NCI-H187 treated with DMSO at 0.1 percent for 48 hours (cell line): ENCODE measurements at places on chromosomes 16 and 17.

- DNase-seq: no peak
Observed at GRCh38 chr17:33120103-33120502, 128.5 kb downstream of the SPACA3 start.

DNA sequence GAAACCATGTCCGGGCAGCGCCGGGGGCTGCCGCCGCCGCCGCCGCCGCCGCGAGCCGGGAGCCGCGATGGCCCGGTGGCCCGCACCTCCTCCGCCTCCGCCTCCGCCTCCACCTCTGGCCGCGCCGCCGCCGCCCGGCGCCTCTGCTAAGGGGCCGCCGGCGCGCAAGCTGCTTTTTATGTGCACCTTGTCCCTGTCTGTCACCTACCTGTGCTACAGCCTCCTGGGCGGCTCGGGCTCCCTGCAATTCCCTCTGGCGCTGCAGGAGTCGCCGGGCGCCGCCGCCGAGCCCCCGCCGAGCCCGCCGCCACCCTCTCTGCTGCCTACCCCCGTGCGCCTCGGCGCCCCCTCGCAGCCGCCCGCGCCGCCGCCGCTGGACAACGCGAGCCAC is 587 bp downstream of the HS3ST4 start:
- DNase-seq: no peak

- DNase-seq: no peak
Observed at GRCh38 chr16:82004601-82005000, 6.7 kb downstream of the SDR42E1 start.

- DNase-seq: no peak
Observed at GRCh38 chr16:85112364-85112763, at the start of gene CIBAR2. Gene CIBAR2, minus strand, starts transcription at chr16:85112472. Its CDS starts 120 bp downstream, at chr16:85112352.

GRCh38 chr17:63024201-63024600 is 58.2 kb downstream of the TANC2 start:
- no peak for DNase-seq

GRCh38 chr17:14152721-14153120 is 83.4 kb downstream of the COX10 start:
- DNase-seq: no peak

DNA sequence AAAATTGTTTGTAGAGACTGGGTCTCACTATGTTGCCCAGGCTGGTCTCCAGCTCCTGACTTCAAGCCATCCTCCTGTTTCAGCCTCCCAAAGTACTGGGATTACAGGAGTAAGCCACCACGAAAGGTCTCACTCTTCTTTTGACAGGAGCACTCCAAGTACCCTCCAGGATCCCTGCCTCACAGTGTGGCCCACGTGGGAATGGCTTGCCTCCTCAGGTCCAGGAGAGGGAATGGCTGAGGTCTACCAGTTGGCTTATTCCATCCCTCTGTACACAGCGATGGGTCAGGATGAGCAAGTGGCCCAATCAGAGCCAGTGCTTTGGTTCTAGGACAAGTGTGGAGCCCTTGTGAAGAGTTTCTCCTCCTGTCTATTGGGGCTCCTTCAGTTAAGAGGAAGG is 73.7 kb upstream of the ZNF423 start:
- DNase-seq: no peak

- DNase-seq: no peak
Observed at GRCh38 chr16:50989047-50989446, 162.0 kb downstream of the SALL1 start.

DNA sequence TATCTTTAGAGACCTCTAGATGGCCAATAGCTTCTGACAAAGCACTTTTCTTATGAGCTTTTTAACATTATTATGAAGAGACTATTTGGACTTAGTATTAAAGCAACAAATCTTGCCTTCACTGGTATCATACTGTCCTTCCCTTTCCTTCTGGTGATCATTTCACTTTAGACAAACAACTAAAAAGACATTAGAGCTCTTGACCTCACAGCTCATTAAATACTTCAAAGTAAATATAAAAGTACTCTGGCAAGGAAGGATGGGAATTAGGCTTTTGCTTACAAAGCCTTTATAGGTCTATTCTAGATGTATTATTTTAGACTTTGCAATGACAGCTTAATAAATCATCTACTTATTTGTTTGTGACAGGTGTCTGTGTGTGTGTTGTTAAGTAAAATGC is 11.1 kb downstream of the STXBP4 start:
- DNase-seq: no peak

GRCh38 chr17:78828470-78829185 is 12.0 kb downstream of the USP36 start:
- DNase-seq: no peak

DNA sequence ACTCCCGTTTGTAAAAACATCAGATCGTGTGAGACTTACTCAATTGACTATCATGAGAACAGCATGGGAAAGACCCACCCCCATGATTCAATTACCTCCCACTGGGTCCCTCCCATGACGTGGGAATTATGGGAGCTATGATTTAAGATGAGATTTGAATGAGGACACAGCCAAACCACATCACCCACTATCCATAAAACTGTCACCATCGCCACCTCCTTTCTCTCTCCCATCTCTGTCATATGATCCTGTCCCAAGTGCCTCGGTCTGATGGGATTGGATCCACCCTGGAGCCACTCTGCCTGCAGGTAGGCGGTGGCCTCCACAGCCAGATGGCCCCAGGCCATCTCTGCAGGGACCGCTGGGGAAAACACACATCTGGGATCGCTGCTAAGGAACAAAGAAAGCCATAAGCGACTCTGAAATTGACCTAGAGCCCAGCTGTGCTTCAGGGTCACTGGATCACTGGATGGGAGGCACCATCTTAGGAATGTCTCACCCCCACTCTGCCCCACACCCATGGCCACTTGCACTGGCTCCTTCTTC is 61.2 kb downstream of the TMEM186 start:
- no peak for DNase-seq

- DNase-seq: no peak
Observed at GRCh38 chr17:73625991-73626673, 18.1 kb downstream of the SDK2 start.

- no peak for DNase-seq
Observed at GRCh38 chr16:1188432-1189189, 35.7 kb downstream of the CACNA1H start.

DNA sequence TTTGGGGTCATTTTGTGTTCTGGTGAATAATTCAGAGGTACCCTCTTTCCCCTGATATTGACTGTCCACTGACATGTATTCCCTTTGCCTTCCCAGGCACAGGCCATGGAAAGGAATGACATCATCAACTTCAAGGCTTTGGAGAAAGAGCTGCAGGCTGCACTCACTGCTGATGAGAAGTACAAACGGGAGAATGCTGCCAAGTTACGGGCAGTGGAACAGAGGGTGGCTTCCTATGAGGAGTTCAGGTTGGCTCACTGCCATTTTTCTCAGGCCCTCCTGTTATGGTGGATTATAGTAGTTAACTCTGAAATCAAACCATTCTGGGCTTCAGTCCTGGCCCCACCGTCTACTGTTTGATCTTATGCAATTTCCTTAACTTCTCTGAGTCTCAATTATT is 1.6 kb upstream of the EFTUD2 start:
- DNase-seq: no peak
